CD8-positive, alpha-beta T cell (primary cell): ENCODE measurements at places on chromosomes 2 and 18.

GRCh38 chr2:178449700-178450523 is 1.1 kb downstream of the PRKRA start:
- DNase-seq: no peak

DNA sequence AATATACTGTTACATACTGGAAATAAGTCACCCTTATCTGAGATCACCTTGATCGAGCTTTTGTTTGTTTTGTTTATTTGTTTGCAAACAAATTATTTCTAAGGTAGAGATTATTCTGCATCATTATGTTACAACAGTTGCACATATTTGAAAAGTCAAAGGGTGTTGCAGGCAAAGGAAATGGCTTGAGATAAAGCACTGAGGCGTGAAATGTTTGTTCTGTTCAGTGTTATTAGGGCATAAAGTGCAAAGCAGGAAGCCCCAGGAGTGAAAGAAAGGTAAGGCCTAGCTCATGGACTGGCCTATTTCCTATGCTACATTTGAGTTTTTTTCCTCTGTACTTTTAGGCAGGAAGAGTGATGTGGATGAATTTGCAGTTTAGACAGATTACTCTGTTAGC is 1815.6 kb upstream of the LRRTM1 start:
- no peak for DNase-seq

DNA sequence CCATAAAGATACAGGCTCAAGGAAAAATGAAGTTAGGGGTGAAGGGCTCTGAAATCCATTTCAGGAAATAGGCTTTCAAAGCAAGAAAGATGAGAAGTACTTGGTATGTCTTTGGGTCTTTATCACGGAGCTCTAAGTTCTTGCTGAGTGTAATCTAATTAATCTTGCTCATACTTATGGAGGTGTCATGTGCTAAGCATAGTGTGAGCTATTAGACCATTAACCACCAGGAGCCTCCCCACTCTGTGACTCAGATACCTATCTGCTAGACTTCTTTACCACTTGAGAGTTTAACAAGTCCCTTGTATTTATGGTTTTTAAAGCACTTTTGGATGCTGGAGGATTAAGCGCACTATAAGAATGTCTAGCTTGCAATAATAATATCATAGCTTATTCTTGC is 678.7 kb downstream of the EPHA4 start:
- no peak for DNase-seq

DNA sequence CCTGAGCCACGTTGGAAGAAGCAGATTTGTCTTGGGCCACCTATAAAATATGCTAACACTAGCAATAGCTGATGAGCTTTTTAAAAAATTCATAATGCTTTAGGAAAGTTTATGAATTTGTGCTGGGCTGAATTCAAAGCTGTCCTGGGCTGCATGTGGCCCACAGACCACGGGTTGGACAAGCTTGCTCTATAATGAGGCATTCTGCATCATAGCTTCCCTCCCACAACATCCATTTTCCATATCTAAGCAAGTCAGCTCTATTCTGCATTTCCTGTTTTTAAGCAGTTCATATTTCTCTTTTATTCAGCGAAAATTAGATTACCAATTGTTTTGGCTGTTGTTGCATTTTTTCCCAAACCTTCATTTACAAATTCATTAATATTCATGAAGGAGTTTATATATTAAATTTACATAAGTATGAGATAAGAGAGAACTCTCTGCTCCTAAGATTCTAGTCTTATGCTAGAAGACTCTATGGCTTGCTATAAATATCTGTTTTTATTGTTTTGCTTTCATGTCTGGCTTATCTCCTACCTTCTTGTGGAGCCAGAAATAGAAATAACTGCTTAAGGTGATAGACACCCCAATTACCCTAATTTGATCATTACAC is 114.5 kb upstream of the HNRNPA3 start:
- no peak for DNase-seq
